ENCODE measurements at places on chromosomes 12 and 14.
A peak's percentile ranks its signal among the peaks of the same experiment; 100 is the strongest.

- DNase-seq, result peak; percentile 2
These were observed 380.1 kb downstream of the EGLN3 start for GRCh38 chr14:33570694-33571310.

DNA sequence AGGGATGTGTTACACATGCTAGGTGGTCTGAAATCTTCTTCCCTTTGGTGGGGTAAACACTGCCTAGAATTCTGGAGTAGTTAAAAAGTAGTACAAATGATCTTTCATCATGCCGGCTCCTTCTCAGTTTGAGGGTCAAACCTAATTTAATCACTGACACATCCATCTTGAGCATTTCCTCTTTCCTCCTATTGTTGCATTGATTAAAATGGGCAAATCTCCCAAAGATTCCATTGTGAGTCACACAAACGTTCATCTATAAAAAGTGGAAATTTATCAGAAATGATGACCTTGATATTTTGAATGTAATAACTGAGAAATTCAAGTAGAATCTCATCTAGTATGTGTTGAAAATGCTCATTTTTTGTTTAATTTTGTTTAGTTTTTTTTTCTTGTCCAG is 996.0 kb downstream of the NRXN3 start:
- no peak for DNase-seq

GRCh38 chr12:14959126-14959440 is 2.3 kb downstream of the ARHGDIB start:
- DNase-seq, result peak; percentile 40

DNA sequence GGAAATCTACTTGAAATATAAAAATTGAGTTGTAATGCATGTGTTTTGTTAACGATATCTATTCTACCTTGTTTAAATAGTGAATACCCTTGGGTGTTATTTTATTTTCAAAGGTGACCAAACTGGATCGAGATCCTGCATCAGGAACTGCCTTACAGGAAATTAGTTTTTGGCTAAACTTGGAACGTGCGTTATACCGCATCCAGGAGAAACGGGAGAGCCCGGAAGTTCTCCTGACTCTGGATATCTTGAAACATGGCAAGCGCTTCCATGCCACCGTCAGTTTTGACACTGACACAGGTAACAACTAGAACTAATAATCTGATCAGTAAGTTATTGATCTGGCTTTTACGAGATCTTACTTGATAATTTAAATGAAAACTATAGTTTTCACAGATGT is 15.9 kb downstream of the DYNC1H1 start:
- no peak for DNase-seq

DNA sequence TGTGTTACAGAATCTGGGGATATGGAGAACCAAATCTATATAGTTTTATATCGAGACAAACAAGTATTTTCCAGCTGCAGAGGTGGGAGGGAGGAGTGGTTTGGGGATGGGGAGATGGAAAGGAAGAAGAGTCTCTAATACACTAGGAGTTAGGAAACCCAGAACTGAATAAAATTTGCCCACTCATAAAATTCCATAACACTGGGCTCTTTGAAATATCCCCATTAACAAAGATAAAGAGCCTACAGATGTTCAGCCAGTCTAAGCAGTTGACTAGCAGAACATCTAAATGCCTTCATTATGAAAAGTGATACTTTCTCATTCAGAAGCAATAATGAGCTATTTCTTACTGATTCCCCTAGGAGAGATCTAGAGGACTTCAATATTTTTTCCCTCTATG is 151.7 kb upstream of the GZMB start:
- DNase-seq, result no peak

GRCh38 chr12:79691511-79692248 is 916 bp upstream of the PAWR start:
- no peak for DNase-seq

GRCh38 chr14:98168211-98168985 is 1103.6 kb downstream of the BCL11B start:
- no peak for DNase-seq

DNA sequence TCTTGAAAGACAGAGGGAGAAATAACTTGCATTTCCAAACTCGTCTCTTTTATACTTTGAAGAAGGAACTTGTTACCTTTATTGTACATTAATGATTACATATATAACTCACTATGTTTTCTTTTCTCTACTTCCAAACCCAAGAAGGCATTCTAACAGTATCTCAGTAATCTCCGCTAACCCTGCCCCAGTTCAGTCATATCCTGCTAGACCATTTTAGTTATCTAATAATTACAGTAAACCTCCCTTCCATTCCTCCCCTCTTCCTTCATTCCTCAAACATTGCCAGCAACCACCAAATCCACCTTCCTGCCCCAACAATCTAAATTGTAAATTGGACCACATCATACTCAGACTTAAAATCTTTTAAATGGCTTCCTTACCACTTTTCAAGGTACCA is 30.6 kb downstream of the STK38L start:
- no peak for DNase-seq

GRCh38 chr14:60565211-60565610 is 56.3 kb downstream of the SIX6 start:
- no peak for DNase-seq

DNA sequence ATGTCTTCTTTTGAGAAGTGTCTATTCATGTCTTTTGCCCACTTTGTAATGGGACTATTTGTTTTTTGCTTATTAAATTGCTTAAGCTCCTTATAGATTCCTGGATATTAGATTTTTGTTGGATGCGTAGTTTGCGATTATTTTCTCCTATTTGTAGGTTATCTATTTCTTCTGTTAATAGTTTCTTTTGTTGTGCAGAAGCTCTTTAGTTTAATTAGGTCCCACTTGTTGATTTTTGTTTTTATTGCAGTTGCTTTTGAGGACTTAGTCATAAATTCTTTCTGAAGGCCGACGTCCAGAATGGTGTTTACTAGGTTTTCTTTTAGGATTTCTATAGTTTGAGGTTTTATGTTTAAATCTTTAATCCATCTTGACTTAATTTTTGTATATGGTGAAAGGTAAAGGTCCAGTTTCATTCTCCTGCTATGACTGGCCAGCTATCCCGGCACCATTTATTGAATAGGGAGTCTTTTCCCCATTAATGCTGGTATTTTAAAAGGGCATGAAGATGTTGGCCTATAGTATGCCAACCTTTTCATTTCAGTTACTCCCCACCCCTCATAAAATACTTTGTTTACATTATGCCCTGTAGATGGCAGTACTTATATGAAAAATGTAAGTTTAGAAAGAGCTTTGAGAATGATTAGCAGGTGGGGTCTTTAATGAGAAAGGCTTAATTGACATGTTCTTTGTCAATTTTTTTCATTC is 62.9 kb upstream of the PSMA6 start:
- peak; percentile 25 for DNase-seq

GRCh38 chr12:69662764-69663163 is 36.3 kb downstream of the BEST3 start:
- peak; percentile 23 for DNase-seq

GRCh38 chr14:50677527-50678063 is 9.5 kb upstream of the SAV1 start:
- no peak for DNase-seq

DNA sequence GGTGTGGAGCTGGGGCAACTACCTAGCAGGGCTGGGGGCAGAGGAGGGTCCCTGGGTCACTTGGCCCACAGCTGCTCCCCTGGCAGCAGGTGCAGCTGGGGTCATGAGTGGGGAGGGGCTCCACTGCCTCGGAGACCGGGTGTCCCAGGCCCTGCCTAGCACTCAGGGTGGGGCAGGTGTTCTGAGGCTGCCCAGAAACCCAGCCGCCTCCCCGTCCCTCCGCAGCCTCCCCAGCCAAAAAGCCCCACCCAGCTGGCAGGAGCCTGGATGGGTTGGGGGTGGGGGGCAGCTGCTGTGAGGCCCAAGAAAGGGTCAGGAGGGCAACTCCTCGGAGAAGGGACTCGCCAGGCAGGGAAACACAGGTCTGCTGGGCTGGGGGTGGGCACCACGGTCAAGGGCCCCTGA is 11.2 kb downstream of the AHNAK2 start:
- DNase-seq, result no peak

DNA sequence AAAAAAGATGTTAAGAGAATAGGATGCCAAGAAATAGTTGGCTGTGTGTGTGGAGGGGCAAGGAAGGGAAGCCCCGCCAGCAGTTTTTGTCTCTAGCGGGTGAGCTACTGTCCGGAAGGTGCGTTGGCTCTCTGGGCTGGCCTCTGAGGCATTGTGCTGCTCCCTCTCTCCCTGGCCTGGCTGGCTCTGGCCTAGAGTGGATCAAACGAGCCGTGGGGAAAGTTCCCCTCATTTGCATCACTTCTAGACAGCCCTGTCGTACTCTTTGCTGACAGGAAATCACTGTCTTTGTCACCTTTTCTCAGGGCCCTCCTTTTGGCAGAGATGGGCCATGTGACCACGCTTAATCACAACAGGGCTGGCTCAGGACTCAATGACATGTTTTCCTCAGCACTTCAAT is 236.1 kb upstream of the NPAS3 start:
- DNase-seq, result no peak

- DNase-seq, result peak; percentile 55
These were observed 22.4 kb upstream of the FBXO21 start for GRCh38 chr12:117212563-117213190.

DNA sequence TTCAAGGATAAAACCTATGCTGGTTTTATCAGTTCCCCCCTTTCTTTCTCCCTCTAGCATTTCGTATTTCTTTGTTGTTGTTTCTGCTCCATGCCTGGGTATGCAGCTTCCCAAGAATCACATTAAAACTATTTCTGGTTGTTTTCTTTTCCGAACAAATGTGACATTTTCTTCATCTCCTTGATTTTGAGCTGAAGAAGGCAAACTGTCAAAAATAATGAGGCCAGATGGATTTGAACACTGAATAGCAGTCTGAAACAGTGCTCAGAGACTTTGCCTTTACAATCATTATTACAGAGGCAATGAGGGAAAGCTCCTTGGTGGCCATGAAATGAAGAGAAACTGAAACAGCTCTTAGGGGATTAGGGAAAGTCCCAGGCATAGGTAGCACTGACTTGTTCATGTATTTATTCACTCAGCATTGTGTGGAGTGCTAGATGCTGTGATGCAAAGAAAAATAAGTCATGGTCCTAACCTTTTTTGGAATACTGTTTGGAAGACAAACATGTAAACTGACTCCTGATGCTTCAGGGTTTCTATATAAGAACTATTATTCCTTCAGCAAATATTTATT is 319.5 kb downstream of the FUT8 start:
- DNase-seq, result no peak

DNA sequence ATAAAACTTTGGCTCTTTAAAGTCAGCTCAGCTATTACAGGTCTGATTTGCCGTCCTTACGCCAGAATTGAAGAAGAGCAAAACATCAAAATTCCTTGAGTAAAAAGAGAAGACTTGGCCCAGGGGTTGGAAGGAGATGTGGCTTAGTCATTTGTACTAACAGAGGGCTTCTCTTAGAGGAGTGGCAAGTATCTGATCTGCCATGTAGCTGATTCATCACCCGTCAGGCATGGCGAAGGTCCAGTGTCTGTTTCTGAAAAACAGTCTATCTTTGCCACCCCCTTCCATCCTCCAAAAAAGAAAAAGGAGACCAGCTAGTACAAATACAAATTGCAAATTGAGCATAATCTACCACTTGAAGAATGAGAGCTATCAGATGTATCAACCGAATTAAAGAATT is 91.9 kb downstream of the RAD52 start:
- peak; percentile 66 for DNase-seq

DNA sequence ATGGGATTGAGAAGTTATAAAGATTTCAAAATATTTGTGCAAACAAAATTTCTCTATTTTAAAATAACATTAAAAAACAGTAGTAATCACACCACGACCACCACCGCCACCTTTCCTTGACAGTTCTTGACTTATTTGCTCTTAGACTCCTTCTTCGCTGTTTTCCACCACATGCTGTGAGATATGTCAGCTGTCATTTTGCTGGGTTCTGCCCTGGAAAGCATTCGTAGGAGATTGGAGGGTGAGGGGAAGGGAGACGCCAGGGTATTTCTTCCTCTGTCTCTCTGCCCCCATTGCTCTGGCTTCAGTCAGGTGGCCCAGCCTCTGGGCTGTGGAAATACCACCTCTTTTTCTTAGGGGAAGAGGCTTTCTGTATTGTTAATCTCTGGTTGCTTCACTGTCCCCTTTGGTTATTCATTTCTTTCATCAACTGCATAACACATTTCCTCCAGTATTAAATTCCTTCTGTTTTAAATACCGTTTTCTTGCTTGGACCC is 186.2 kb downstream of the NEDD1 start:
- DNase-seq, result no peak

GRCh38 chr12:4074129-4074528 is 199.4 kb upstream of the CCND2 start:
- DNase-seq, result no peak

DNA sequence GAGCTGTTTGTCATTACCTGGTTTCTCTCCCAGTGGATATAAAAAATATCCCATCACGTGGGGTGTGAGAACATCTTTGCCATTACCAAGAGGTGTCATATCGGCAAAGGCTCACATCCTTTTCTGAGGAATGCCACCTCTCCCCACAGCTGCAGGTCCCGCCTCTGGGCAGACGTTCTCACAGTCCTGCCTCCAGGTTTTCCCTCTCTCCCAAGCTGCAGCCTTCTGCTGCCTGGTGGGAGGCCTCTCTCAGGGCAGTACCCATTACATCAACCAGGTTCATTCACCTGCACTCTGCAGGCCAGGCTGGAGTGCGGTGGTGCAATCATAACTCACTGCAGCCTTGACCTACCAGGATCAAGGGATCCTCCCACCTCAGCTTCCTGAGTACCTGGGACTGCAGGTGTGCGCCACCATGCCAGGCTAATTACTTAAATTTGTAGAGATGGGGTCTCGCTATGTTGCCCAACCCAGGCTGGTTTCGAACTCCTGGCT is 15.0 kb upstream of the TMEM119 start:
- no peak for DNase-seq

- no peak for DNase-seq
These were observed 287.3 kb downstream of the NAV3 start for GRCh38 chr12:78118036-78118435.

DNA sequence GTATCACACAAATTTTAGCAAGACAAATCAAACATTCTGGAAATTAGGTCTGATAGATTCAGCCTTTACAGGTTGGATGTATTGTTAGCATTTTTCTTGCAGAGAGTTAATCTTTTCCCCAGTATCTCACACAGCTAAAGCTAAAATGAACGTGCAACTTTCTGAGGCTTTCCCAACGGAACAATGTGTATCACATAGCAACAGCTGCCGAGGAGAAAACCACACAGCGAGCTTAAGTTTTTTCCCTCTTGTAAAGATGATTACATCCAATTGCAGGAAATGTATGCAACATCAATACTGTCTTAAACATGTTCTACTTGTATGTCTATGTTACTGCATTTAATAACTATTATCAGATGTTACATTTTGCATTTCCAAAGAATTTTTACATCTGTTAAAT is 182.2 kb downstream of the CCDC59 start:
- DNase-seq, result no peak

GRCh38 chr14:33561488-33562175 is 389.2 kb downstream of the EGLN3 start:
- no peak for DNase-seq

- no peak for DNase-seq
These were observed 75.0 kb upstream of the DYNC1H1 start for GRCh38 chr14:101889366-101889765.

GRCh38 chr14:64646103-64646502 is 58.1 kb upstream of the PLEKHG3 start:
- DNase-seq, result no peak

- DNase-seq, result no peak
These were observed 1761.3 kb upstream of the SEL1L start for GRCh38 chr14:83294941-83295340.
